Vagina (tissue), 2 donors: ENCODE measurements at places on chromosomes 13 and 19.

DNA sequence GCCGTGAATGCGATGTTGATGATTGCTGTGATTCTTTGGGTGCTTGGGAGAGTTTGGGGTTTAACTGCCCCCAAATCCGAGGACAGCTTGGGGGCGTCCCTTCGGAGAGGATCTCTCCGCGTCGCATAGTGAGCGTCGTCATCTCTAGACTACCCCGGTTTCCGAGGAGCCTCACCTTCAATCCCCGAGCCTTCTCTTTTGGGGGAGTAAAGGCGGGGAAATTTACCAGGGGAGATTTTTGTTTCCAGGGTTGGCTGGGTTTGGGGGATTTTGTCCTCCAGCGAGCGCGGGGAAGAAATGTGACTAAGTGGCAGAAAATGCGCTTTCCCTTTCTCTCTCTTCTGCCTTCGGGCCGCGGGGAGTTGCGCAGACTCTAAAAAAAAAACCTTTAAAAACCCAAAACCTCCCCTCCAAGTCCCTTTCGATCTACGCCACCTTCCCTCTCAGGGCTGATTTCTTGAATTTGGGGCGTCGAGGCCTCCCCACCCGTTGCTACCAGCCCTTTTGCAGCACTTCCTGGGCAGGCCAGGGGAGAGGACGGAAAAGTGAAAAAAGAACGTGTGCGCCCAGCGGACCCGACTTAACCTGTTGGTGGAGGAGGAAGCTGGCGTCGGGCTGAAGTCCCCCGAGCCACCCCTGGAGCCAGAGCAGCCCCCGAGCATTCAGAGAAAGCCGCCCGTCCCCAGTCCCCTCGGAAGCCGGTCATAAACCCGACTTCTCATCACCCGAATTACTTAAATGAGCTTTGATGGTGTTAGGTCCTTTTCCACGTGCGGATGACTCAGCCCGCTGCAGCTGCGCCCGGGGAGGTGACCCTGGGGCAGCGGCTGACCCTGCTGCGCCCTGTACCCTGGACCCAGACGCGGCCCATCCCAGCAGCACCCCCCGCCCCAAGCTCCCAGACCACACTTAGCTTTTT, 17.7 kb downstream of the NFIX start:
- no peak for DNase-seq

DNA sequence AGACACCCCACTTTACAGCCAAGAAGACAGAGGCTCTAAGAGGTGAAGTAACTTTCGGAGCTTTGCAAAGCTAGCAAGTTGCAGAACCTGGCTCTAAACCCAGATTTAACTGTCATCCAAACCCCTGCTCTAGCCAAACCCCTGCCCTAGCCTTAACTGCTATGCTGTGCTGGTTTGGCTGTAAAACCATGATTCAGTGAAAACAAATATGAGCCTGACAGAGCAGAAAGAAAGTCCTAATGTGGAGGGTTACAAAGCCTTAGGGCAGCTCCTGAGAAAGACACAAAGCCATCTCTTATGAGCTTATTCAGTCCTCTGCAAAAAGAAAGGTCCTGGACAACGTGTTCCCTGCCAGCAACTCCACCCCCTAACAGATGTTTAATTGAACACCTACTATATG, 172.8 kb downstream of the KATNAL1 start:
- no peak for DNase-seq

- DNase-seq = no peak
These were observed 9.3 kb downstream of the POU2F2 start for GRCh38 chr19:42122691-42123607.

DNA sequence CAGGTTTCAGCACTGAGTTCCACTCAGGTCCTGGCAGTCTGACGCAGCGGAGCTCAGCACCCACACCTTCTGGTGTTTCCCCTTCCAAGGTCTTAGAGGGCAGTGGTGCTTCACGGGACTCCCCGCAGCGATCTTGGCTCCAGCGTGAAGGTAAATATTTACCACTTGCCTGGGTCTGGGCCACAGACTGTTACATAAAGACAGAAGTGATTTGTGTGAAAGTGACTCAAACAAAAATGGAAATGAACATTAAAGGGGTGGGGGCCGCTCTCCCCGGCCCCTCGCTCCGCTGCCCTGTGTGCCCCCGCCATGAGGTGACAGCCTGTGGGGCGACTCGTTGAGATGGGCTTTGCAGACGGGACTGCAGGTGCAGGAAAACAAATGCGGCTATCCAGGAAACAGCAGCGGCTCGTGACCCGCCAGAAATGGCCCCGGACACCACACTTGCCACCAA, 55.0 kb downstream of the GGACT start:
- peak; percentile 54 for DNase-seq

GRCh38 chr19:38440592-38440991, 7.1 kb downstream of the RYR1 start:
- no peak for DNase-seq

DNA sequence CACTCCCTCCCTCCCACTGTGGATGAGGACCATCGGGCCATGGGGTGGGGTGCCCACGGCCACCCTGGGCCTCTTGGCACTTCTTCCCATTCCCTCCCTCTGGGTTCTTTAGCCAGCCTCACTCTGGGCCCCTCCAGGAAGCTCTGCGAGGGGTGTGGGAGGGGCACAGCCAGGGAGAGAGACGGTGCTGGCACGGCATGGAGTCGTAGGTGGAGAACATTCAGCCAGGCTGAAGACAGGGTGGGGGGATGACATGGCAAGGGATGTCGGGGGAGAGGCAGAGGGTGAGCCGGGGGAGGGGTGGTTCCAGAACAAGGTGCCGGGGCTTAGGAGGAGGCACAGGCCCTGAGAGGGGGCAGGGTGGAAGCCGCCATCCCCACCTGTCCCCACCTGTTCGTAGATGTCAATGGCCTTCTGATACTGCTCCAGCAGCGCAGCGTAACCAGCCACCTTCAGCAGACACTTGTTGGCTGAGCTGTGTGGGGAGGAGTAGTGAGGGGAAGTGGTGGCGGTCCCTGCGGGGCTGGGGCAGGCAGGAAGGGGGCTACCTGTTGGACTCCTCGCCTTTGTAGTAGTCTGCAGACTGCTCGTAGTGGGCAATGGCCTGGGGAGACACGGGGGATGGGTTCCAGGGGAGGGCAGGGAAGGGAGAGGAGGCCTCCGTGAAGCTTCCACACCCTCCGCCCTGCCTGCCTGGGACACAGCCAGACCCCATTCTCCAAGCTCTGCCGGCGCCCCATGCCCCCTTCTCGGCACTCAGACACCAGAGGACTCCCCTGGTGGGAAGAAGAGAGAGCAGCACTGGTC, 8.8 kb upstream of the KPTN start:
- no peak for DNase-seq

- no peak for DNase-seq
These were observed 59.6 kb upstream of the ZNF599 start for GRCh38 chr19:34832581-34833112.

- no peak for DNase-seq
These were observed 90.2 kb downstream of the RAB20 start for GRCh38 chr13:110471156-110471832.
